ENCODE measurements at places on chromosomes 7 and 10. TPM values are rescaled to one million over a fixed set of nuclear protein-coding genes. Genes with fewer than 3 reads are reported as not detected.

ING3 gene
- 15.5 TPM for total RNA-seq

GRCh38 chr7:105639667-105640493 lies 58.6 kb upstream of the EFCAB10 start:
- DNase-seq: no peak

HMX2 gene
- not detected for total RNA-seq

DNA sequence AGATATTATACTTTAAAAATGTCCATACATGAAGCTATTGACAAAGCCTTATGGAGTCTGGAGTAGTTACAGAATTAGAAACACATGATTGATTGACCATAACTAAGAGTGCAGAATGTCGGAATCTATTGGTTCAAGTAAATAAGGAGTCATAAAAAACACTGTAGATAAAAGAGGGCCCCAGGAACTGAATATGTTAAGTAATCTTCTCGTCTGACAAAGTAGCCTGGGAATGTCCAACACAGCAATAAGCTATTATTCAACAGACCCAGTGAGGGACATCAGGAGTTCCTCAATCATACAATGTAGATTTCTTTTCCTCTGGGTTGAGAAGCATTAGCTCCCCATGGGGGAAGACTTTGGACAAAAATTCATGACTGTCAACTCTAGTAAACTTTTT lies 782.0 kb downstream of the SUGCT start:
- DNase-seq: no peak

Data from omental fat pad (tissue), 4 donors.